Left colon (tissue), 2 donors: ENCODE measurements at places on chromosomes 16 and 17. TPM values are rescaled to one million over a fixed set of nuclear protein-coding genes. Genes with fewer than 3 reads are reported as not detected.

CLEC19A gene
- total RNA-seq, result not detected

NUPR1 gene
- 106 TPM for total RNA-seq

B4GALNT2 gene
- total RNA-seq, result 99.9 TPM

CYBA gene
- 382 TPM for total RNA-seq

DOC2A gene
- total RNA-seq, result 7.5 TPM

PRDM7 gene
- total RNA-seq, result not detected

MYOCD gene
- total RNA-seq, result 18.2 TPM

ABCA8 gene
- total RNA-seq, result 15.6 TPM

DBNDD1 gene
- total RNA-seq, result 3.8 TPM

C16orf46 gene
- total RNA-seq, result 0.58 TPM

IFT20 gene
- 26.2 TPM for total RNA-seq

FA2H gene
- 64.5 TPM for total RNA-seq

PPP1R27 gene
- not detected for total RNA-seq

FBF1 gene
- total RNA-seq, result 5.5 TPM

VWA3A gene
- total RNA-seq, result not detected

KRT32 gene
- total RNA-seq, result not detected

TPPP3 gene
- 4.1 TPM for total RNA-seq

IKZF3 gene
- total RNA-seq, result 4.9 TPM

GPATCH8 gene
- total RNA-seq, result 33.7 TPM

KRT39 gene
- total RNA-seq, result not detected

TMEM238L gene
- 95.0 TPM for total RNA-seq

GIT1 gene
- total RNA-seq, result 30.8 TPM

PEMT gene
- total RNA-seq, result 18.6 TPM

KIF2B gene
- total RNA-seq, result not detected

CNGB1 gene
- 0.17 TPM for total RNA-seq

ADGRG3 gene
- 0.98 TPM for total RNA-seq
